Inflammatory macrophage (primary cell): ENCODE measurements at places on chromosomes 1 and 21.
A peak's percentile ranks its signal among the peaks of the same experiment; 100 is the strongest.

DNA sequence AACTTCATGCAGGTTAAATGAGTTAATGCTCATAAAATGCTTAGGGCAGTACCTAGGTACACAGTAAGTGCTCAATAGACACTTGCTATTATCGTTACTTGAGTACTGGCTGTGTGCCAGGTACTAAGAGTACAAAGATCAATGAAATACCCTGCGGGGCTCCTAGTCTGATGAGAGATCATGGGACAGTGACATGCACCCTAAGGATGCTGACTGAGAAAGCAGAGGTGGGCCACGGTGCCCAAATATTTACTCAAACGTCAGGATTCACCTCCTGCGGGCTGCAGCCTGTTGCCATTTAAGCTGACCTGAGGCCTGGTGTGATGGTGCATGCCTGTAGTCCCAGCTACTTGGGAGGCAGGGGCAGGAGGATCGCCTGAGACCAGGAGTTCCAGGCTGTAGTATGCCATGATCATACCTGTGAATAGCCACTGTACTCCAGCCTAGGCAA is 19.8 kb upstream of the LUZP1 start:
- no peak for DNase-seq

DNA sequence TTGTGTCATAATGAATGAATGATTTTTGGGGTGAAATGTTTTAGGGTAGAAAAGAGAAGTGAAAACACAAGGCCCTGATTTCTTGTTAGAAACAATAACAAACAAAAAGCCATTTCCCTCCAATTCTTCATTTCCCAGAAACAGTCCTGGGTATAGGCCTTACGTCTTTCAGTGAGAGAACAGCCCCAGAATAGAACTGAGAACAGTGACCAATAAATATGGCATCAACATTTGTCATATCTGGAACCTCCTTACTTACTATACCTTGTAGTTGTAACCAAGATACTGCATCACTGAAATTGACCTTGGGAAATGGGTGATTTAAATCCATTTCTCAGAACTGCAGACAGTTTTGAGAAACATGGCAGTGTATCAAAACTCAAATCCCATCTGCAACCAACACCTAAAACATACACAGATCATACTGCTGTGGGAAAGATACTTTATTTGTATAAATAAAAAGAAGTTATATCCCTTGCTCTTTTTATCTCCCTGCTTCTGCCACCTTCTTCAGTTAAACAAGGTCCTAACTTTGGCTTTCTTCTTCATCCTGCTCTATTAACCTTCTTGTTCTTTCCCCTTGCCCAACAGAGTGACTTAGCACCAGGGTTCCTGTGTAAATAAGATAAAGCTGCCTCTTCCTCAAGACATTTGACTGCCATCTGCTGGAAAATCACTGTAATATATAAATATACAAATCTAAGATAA is 19.5 kb downstream of the XKR8 start:
- DNase-seq = peak; percentile 75

GRCh38 chr1:150234566-150235293 is 1.2 kb downstream of the ANP32E start:
- peak; percentile 75 for DNase-seq

DNA sequence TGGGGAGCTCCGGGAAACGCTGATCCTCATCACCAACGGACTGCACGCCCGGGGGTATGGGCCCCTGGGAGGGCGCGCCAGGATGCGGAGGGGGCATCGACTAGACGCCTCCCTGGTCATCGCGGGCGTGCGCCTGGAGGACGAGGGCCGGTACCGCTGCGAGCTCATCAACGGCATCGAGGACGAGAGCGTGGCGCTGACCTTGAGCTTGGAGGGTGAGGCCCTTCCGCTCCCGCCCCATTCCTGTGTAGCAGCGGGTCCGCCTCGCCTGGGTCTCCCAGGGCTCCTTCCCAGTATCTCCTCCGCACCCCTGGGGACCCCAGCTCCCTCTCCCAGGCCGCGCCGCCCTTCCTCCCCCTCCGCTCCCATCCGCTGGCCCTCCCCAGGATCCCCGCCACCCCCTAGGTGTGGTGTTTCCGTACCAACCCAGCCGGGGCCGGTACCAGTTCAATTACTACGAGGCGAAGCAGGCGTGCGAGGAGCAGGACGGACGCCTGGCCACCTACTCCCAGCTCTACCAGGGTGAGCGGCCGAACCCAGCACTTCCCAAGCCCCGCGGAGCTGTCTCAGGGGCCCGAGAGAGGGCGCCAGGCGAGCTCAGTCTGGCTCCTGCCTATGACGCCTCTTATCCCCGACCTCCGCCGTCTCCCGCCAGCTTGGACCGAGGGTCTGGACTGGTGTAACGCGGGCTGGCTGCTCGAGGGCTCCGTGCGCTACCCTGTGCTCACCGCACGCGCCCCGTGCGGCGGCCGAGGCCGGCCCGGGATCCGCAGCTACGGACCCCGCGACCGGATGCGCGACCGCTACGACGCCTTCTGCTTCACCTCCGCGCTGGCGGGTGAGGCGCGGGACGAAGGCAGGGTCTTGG is 5.0 kb downstream of the HAPLN2 start:
- no peak for DNase-seq

GRCh38 chr1:162228586-162228985 is 148.1 kb downstream of the SPATA46 start:
- no peak for DNase-seq

DNA sequence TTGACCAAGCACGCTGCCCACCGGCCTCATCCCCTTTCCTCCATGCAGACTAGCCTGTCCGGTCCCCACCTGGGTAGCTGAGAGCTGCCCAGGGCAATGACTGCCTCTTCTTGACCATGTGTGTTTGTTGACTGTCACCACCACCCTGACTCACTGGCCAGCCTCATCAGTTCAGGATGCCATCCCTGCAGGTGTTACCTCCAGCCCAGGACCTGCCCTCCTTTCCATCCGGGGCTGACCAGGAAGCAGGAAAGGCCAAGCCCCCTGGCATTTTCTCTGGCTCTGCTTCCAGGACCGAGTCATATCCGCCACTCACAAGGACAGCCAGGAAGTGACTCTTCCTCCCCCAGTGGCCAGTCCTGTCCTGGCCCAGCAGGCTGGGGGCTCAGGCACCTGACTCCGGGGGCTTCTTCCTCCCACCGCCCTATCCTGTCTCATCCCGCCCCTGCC is 17.1 kb downstream of the EPHA2 start:
- DNase-seq = no peak

DNA sequence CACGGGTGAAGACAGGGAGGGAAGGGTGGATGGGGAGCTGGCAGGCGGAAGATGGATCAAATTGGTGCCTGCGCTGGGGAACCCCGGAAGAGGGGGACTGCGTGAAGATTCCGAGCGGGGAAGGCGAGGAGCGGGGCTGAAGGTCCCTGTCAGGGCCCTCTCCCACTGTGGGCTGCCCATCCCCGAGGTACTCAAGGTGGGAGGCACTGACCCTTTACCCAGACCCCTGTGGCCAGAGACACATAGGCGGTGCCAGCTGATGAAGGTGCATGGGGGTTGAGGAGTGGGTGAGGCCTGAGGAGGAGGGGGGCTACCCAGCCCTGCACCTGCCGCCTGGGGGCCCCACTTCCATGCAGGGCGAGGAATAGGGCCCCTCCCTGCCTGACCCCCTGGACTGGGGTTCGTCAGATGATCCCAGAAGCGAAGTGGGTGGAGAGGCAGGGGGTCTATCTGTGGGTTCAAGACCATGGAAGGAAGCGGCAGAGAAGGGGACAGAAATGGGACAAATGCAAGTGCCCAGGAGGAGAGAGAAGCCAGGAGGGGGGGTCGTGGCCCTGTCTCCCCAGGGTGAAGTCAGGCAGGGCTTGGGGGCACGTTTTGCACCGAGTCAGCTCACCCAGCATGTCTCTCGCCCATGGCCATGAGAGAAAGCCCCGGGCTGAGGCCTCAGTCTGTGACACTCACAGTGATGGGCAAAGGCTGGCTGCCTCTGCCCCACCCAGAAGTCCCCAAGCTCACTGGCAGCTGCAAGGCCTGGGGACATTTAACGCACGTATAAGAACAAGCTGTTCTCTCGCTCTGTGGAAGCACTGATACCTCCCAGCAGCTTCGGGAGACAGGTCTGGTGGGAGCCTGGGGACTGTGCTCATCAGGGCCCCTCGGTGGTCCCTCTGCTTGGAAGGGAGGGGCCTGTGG is 7.0 kb upstream of the MMEL1 start:
- DNase-seq = no peak

DNA sequence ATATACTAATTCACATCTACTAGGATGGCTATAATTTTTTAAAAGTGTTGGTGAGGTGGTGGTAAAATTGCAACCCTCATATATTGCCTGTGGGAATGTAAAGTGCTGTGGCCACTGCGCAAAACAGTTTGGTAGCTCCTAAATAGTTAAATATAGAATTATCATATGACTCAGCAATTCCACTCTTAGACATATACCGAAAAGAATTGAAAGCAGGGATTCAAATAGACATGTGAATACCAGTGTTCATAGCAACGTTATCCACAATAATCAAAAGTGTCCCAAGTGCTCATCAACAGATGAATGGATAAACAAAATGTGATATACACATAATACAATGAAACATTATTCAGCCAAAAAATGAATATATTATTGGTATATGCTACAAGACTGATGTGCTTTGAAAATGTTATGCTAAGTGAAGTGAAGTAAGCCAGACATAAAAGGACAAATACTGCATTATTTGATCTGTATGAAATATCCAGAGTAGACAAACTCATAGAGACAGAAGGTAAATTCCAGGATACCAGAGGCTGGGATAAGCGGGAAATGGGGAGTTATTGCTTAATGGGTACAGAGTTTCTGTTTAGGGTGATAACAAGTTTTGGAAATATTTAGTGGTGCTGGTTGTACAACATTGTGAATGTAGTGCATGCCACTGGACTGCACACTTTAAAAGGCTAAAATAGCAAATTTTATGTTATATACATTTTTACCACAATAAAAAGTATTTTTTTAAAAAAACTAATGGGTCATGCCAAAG is 342.5 kb downstream of the SEC16B start:
- no peak for DNase-seq

DNA sequence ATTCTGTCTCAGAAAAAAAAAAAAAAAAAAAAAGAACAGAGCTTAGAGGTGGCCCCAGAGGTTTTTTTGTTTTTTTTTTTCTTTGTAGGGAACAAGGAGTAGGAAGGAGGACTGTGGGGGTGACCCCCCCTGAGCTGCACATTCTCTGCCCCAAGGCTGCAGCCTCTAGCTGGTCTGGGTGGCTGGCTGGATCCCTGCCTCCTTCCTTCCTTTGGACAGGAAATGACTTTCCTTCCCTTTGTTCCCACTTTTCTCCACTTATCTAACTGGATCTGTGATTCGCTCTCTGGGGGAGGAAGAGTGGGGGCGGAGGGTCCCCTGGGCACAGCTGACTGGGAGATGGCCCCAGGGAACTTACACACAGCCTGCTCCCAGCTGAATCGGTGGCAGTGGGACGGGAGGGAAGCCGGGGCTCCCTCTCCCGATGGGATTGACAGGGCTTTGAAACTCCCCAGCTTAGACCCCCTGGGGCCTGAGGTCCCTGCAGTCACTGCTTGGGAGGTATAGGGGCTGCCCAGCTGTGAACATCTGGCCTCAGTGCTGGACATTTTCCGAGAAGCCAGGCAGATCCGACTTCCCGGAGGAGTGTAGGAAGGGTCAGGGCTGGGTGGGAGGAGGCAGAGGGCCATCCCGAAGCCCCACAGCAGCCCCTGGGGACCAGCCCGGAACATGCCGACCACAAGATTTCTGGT is 2.1 kb downstream of the FBLIM1 start:
- DNase-seq = no peak

- no peak for DNase-seq
These were observed 104.4 kb downstream of the LEPR start for GRCh38 chr1:65524931-65525265.
